ENCODE measurements at places on chromosomes 2 and 18. TPM values are rescaled to one million over a fixed set of nuclear protein-coding genes. Genes with fewer than 3 reads are reported as not detected.

DNA sequence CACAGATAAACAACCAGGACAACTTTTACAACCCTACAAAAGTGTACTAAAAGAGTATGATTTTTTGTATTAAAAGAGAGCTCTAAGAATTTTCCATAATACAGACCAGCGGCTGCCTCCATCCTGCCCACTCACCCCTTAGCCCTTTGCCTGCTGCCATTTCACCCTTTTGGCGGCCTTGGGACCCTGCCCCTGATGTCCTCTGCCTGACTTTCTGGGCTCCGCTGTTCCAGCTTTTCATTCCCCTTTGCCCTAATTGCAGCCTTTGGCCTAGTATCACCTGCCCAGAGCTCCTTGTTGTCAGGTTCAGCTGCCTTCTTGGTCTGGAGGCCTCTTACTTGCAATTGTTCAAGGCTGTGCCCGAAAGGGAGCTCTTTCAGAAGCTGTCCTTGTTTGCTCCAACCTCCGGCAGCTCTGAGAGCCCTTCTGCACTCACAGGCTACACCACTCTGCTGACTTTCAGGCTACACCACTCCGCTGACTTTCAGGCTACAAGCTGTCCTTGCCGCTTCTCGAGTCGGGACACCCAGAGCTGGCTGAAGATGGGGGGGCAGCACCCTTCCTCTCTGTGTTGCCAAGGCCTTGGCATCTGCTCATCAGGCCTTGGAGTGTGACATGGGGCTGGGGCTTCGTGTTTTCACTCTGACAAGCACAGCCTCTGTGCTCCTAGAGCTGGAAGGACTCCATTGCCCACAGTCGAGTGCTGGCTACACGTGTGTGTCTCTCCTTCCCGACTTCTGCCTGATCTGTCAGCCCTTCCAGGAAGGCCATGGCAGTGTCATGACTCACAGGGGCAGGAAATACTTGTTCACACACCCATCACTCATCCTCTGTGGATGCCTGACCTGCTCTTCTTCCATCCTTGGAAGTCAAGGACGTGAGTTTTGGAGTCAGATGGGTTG lies 43.1 kb upstream of the HDAC4 start:
- DNase-seq: no peak

GRCh38 chr2:28620291-28620793 lies 124.5 kb downstream of the PLB1 start:
- no peak for DNase-seq

GRCh38 chr18:63365876-63366212 lies 1.2 kb downstream of the KDSR start:
- DNase-seq: no peak

GRCh38 chr2:113273027-113273551 lies 5.6 kb downstream of the PAX8 start:
- no peak for DNase-seq

DNA sequence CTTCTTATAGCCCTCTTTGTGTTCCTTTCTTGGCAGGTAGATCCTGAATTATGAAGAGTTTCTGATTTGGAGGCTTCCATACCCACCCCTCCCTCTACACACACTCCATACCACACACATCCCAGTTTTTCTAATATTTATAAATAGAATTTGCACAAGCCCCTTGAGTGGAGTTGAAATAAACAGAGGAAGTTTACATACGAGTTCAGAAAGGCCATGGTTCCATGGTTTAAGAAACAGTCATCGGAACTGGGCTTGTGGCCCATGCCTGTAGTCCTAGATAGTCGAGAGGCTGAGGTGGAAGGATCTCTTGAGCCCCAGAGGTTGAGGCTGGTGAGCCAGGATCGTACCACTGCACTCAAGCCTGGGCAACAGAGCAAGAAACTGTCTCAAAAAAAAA lies 62.7 kb upstream of the TANC1 start:
- no peak for DNase-seq

DNA sequence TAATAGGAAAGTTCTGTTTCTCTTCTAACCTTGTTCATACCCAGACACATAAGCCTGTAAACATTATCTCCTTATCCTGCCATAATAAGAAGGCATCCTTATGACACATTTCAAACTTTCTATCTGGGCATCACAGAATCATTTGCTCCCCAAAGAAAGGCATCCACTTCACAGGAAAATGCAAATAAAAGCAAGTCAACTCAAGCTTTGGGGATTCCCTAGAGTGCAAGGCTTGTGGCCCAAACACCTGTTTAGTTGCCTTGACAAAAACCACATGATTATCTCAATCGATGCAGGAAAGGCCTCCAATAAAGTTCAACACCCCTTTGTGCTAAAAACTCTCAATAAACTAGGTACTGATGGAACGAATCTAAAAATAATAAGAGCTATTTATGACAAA lies 195.7 kb upstream of the GALNT5 start:
- no peak for DNase-seq

GRCh38 chr2:3325458-3326181 lies 52.0 kb downstream of the EIPR1 start:
- no peak for DNase-seq

- DNase-seq: no peak
Observed at GRCh38 chr2:143144813-143145455, 15.7 kb downstream of the ARHGAP15 start.

GRCh38 chr2:198053148-198053547 lies 248.8 kb downstream of the PLCL1 start:
- no peak for DNase-seq

DNA sequence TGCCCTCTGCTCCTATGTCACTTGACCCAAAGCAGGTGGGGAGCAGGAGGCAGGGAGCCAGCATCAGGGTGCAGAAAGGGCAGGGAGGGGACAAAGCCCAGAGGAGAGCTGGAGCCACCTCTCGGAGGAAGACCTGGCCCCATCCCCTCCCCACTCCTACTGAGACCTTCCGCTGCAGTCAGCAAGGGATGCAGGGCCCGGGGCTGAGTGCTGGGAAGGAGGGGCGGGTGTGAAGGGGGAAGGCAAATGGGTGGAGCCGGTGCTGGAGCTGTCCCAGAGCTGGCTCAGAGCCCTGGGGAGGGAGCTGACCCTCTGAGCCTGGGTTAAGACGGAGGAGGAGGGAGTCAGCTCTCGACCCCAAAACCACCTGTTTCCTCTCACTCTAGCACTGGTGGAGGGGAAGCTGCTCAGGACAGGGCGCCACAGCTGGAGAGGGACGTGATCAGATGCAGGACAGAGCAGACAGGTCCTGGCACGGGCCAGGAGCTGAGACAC lies 33.8 kb downstream of the HS1BP3 start:
- DNase-seq: no peak

GRCh38 chr2:767440-767839 lies 90.2 kb upstream of the TMEM18 start:
- DNase-seq: no peak

DNA sequence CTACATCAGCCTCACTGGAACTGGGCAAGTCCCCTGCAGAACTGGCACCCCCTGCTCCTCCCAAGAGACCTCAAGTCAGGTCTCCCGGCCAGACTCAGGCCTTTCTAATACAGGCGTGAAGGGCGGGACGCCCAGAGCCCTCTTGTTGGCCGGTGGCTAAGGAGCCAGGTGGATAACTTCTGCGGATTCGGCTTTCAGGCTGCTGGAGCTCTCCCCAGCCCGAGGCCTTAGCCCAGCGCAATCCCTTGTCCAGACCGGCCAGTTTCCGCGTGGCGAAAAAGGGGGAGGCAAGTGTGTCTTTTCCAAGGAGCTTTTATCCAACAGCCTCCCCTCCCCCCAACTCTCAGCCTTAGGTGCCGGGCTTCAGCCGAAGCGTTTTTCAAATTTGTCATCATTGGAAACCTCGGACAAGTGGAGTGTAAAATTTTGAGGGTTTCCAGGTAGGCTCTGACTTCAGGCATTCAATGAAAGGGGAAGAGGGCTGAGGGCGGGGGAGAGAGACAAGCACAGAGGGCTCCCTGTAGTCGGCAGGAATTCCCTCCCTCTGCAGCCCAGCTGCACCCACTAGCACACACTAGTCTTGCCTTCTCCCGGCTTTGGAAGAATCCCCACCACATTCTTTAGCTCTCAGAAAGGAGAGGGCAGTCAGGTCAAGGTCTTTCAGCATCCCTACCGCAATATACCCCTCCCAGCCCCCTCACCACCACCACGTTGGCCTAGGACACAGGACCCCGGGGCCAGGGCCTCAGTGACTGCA lies 9.5 kb upstream of the SATB2 start:
- no peak for DNase-seq

DNA sequence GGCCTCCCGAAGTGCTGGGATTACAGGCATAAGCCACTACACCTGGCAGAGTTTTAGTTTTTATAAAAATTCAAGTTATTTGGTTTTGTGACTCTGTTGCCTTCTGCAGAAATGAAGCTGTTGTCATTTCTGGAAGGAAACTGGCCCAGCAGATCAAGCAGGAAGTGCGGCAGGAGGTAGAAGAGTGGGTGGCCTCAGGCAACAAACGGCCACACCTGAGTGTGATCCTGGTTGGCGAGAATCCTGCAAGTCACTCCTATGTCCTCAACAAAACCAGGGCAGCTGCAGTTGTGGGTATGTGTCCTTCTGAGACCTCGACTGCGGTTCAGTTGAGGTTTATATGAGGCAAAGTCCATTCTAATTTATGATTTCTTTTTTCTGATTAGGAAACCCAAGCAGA lies 7.2 kb downstream of the MTHFD2 start:
- no peak for DNase-seq

- DNase-seq: peak; percentile 47
Observed at GRCh38 chr2:55364189-55365055, 55.2 kb downstream of the CCDC88A start.

DNA sequence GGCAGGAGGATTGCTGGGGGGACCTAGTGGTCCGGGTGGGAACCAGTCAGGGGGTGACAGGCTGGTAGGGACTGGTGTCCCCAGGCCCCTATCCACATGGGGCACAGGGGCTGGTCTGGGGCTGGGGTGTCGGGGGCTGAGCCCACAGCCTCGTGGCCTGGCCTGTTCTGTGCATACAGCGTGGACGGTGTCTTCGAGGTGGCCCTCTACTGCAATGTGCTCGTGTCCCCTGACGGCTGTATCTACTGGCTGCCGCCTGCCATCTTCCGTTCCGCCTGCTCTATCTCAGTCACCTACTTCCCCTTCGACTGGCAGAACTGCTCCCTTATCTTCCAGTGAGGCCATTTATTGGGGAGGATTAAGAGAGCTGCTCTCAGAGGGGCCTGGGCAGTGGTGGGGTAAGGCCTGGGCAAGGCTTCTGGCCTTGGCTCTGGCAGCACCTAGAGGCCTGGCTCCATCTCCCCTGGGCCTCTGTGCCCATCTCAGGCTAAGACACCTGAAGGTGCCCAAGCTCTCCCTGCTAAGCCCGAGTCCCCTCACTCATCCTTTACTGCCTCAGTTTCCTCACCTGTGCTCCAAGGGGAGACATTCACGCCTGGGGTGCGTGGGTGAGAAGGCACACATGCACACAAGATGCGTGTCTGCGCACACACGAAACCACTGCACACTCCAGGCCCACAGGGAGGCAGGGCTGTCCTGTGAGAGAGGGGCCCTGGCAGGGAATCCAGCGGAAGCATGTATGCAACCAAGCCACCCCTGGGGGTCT lies 1.9 kb downstream of the CHRNG start:
- DNase-seq: no peak

DNA sequence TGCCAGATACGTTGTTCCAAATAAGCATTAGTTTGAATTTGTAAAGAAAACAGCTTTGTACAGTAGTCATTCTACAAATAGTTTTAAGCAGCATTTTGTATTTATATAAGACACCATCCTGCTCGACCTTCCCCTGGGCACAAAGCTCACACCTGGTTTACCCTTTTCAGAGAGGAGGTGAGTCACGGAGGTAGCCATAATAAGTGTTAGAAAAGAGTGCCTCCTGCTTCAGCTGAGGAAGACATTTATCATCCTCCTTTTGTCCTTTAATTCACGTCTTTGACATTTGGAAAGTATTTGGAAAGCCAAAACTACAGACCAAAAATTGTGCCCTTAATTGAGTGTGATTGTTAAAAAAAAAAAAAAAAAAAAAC lies 6.8 kb downstream of the RAB12 start:
- DNase-seq: no peak

GRCh38 chr18:49344096-49344495 lies 116.3 kb downstream of the DYM start:
- no peak for DNase-seq

- no peak for DNase-seq
Observed at GRCh38 chr2:75278821-75279379, 79.6 kb upstream of the TACR1 start.

CCDC74A gene
- 4.5 TPM for total RNA-seq

SRD5A2 gene
- total RNA-seq: not detected

SAG gene
- total RNA-seq: 0.82 TPM

PTH2R gene
- total RNA-seq: 3.3 TPM

PTRHD1 gene
- 41.2 TPM for total RNA-seq

METTL8 gene
- 23.2 TPM for total RNA-seq

ZNF396 gene
- 4.1 TPM for total RNA-seq
